ENCODE measurements at places on chromosomes 5 and 9.
A peak's percentile ranks its signal among the peaks of the same experiment; 100 is the strongest.

DNA sequence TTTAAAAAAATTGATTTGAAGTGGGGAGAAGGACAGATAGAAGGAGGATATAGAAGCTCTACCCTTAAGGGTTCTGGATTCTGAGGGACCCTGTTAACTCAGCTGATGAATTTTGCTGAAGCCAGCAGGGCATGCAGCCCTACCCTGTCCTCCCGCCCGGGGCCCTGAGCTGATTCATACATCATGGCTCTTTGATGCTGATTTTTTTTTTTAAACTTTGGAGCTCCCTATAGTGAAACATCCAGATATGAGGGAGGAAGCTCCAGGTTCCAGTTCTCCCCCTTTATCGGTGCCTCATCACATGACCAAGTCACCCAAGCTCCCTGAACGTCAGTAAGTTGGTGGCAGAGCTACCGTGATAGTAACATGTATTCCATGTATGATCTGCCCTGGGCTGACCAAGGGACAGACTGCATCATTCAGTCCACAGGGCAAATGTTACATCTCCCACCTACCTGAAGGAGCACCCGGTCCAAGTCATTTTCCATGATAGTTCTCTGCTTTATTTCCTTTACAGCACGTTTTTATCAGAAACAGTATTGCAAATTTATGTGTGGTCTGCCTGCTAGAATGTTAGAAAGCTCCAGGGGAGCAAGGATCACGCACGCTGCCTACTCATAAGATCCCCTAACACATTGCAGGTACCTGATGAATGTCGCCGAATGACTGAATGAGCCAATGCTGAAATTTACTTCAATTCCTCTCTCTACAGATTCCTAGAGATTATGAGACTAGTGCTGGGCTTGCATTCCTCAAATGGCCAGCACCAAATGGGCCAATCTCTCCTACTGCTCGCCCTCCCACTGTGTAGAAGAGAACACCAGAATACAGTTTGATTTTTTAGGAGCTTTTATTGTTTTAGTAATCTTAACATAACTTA lies 25.9 kb downstream of the SPARC start:
- DNase-seq, result no peak

DNA sequence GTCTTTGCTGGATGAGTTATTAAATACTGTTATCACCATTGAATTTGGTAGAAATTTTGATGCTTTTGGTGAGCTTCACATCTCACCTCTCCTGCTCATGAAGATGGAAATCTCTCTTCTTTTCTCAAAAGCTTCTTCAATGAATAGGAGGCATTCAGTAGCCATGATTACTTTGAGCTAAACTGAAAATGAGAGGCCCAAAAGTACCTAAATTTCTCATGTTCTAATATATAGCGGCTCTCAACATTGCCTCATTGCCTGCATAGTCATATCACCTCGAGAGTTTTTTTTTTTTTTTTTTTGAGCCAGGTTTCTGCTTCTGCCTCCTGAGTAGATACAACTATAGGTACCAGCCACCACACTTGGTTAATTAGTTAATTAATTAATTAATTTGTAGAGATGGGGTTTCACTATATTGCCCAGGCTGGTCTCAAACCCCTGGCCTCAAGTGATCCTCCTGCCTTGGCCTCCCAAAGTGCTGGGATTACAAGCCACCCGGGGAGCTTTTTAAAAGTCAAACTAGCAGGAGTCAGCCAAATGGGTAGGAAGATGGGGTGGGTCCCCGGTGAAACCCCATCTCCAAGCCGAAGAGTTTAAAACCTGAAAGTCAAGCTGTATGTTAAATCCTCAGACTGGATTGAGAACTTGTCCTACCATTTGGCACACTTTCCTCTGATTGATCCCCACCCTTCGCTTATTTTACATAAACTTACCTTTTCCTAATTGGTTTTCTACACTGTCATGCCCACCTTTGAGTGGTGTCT lies 169.0 kb downstream of the DOCK2 start:
- no peak for DNase-seq

GRCh38 chr9:137352511-137353222 lies 50.6 kb upstream of the NRARP start:
- peak; percentile 28 for DNase-seq

DNA sequence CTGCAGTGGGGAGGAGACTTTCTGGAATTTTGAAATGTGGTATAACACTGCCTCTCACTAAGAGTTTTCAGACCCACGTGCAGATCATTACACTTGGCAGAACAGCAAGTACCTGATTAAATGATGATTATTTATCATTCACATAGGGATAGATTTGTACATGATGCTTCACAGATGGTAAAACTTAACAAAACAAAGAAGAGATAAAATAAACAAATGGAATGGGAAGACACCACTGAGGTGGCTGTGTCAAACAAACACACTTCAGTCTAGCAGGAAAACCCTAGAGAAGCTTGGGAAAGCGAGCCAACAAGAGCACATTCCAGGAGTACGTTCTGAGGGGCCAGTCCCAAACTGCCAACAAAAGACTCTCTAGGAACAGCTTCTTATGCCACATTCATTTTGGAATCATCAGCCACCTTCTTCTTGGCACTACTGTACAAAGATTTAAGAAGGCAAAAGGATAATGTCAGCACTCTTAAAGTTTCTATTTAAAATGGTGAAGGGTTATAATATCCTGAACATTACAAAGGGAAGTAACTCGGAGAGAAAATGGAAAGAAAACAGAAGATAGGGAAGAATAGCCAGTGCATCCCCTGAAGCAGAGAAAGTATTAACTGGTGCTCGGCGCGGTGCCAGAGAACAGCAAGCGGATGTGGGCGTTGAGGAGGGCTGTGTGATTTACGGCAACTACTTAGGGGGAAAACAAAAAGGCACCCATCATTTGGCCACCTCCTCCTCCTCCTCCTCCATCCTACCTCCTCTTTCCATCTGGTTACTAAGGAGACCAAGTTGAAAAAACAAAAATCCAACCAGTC lies 1.6 kb downstream of the MED27 start:
- peak; percentile 58 for DNase-seq

- DNase-seq, result no peak
These were observed 30.6 kb downstream of the ATPSCKMT start for GRCh38 chr5:10219068-10219467.

DNA sequence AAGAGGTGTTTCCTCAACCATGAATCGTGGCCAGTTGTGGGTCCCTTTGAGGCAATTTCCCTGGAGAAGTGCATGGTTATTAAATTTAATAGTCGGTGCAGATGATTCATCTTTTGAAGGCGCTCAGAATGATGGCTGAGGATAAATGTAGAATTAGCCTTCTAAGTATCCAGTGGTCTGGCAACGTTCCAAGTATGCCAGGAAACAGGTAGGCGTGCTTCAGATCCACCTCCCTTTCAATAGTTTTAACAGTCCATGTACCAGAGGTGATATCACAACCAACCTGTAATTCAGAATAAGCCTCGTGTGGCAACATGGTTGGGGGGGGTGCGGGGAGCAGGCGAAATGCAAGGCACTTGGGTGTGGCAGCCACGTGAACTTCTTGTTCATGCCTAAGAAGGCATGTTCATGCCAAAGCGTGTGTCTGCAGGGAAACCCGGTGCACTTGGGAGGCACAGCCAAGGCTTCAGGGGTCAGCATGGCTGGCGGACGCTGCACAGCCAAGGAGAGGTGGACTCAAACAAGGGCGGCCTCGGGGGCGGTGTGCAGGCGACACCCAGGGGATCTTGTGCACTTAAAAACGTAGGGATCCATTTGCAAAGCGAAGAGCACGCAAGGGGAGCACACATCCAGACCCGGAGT lies 5.2 kb upstream of the NKD2 start:
- no peak for DNase-seq

- no peak for DNase-seq
These were observed 327.5 kb downstream of the CHSY3 start for GRCh38 chr5:130231786-130232185.

DNA sequence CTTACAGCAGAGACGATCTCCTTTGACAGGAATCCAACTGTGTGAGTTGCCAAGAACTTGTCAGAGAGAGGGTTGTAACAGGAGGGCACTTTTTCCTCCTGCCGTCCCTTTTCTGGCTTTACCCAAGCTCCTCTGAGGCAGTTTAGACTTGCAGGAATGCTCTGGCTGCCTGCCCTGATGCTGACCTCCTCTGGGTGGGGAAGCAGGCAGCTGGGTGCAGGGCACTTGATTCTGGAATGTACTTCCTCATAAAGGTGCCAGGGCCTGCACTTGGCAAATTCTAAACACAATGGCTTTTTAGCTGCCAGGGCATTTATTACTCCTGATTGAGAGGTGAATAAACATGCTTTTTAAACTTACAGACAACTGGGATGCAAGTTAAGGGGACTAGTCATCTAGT lies 190.4 kb downstream of the EPB41L4A start:
- DNase-seq, result peak; percentile 36

DNA sequence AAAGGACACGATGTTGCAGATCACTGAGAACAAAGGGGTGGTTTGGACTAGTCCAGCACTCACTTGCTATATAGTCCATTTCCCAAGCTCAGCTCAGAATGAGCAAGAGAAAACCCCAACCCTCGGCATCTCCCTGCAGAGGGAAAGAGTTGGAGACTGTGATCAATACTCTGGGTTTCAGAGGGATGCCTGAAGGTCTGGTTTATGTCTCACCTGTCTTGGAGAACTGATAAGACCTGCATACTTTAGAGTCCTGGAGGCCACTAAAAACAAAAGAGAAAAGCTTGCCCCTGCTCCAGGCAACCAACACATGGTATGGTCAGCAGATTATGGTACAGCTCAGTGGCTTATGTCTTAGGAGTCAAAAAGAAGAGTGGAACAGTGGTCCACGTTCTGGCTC lies 1006.9 kb downstream of the CDH9 start:
- DNase-seq, result no peak

GRCh38 chr9:119157196-119157595 lies 212.0 kb downstream of the BRINP1 start:
- DNase-seq, result no peak

DNA sequence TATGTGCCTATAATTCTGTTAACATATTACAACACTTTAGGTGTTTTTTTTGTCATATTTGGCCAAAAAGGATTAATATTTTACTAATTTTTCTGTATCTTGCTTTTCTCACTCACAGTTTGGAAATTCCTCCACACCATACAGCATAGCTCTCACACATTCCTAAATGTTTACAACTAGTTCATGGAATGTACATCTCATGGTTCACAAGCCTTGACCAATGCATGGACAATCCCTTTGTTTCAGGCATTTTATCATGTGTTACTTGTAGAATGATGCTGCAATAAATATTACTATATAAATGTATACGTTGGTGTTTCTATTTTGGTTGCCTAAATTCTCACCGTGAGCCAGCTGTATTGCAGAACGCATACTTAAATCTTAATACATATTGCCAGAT lies 80.5 kb upstream of the SPATA31C2 start:
- DNase-seq, result no peak

DNA sequence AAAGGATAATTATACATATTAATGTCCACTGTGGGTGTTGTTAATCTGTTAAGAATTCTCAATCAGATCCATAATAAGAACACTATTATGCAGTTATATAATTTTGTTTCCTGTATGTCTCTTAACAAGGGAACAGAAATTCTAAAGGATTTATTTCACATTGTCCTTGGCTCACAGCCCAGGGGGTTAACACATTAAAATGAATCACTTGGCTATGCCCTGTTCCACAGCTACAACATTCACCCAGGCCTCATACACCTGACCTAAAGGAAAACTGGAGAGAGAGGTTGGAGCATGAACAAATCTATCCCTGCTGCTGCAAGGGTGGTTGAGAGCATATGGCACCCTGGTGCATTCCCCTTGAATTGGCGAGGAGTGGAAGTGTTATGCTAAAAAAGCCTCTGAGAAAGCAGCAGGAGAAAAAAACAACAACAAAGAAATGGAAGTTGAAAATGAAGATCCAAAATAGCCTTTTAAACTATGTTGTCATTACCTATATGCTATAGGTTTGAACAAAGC lies 116.0 kb downstream of the KCNN2 start:
- DNase-seq, result no peak

DNA sequence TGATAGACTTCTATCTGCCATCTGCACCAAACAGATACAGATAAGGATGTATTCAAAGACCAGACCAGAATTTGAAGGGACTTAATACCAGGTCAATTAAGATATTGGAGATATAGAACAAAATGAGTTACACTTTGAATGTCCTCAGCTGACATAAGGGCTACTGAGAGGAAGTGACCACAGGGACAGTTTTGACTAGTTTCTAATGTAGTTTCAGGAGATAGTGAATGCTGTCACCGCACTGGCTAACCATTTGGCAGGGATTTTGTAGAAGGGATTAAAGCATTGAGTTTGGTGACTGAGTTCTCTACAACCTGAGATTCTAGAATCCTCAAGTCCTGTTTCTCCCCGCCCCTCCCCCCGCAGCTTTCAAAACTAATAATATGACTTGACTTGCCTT lies 22.7 kb downstream of the CCNH start:
- no peak for DNase-seq

DNA sequence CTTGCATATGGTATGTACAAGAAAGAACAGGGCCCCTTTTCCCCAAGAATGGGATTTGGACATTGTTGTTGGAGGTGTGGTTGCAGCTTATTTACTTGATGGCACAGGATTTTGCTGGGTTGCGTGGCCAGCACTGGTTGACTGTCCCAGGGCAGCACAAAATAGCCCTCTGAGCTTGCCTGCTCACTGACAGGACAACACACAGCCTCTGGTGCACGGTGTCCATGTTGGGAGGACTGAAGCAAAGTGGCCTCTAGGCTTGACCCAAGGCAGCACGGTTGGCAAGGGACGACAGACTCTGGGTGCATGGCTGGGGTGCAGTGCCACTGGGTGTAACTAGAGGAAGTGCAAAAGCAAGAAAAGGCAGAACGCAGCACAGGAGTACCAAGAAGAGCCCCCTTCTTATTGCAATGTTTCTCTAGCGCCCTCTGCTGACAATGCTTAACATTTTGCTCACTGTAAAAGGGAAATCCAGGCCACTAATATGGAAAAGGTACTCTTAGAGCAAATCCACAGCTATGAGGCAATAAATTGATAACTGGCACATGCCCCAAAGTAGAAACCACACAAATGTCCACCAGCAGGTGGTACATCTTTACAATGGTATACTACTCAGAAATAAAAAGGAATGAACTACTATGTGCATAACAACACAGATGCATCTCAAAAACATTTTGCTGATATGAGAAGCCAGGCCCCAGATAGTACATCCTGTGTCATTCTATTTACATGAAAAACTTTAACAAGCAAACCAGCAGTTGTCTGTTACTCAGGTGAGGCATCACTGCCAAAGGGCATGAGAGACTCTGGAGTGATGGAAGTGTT lies 47.4 kb upstream of the BARX1 start:
- DNase-seq, result peak; percentile 68

GRCh38 chr5:67537439-67538148 lies 341.0 kb upstream of the CD180 start:
- DNase-seq, result no peak

GRCh38 chr5:43305948-43306565 lies 7.2 kb downstream of the HMGCS1 start:
- DNase-seq, result no peak

Measured in D341Med (cell line).